ENCODE measurements at places on chromosomes 4 and X.

DNA sequence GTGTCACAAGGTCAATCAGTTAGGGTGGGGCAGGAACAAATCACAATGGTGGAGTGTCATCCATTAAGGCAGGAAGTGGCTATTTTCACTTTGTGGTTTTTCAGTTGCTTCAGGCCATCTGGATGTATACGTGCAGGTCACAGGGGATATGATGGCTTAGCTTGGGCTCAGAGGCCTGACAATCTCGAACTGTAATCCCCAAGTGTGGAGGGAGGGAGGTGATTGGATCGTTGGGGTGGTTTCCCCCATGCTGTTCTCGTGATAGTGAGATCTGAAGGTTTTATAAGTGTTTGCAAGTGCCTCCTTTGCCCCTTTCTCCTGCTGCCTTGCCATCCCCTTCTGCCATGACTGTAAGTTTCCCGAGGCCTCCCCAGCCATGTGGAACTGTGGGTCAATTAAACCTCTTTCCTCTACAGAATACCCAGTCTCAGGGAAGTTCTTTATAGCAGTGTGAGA lies 36.7 kb upstream of the STS start:
- peak; percentile 22 for DNase-seq

- peak; percentile 58 for DNase-seq
Measured at GRCh38 chrX:11758400-11759171, 549 bp downstream of the MSL3 start.

- DNase-seq = no peak
Measured at GRCh38 chr4:66182636-66183035, 512.3 kb upstream of the EPHA5 start.

DNA sequence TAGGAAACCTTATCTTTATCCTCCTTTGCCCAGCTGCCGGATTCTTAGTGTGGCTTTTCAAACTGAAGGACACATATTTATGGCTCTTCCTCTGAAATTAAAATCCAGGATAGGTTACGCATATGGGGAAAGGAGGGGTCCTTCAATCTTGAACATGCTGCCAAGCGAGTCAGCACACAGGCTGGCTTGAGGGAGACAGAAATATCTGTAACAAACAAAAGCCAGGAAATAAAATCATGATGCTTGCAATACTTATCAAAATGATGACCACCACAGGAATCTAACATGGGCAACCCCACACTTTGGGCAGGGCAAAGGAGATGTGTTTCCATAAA lies 196.4 kb upstream of the LDB2 start:
- no peak for DNase-seq

DNA sequence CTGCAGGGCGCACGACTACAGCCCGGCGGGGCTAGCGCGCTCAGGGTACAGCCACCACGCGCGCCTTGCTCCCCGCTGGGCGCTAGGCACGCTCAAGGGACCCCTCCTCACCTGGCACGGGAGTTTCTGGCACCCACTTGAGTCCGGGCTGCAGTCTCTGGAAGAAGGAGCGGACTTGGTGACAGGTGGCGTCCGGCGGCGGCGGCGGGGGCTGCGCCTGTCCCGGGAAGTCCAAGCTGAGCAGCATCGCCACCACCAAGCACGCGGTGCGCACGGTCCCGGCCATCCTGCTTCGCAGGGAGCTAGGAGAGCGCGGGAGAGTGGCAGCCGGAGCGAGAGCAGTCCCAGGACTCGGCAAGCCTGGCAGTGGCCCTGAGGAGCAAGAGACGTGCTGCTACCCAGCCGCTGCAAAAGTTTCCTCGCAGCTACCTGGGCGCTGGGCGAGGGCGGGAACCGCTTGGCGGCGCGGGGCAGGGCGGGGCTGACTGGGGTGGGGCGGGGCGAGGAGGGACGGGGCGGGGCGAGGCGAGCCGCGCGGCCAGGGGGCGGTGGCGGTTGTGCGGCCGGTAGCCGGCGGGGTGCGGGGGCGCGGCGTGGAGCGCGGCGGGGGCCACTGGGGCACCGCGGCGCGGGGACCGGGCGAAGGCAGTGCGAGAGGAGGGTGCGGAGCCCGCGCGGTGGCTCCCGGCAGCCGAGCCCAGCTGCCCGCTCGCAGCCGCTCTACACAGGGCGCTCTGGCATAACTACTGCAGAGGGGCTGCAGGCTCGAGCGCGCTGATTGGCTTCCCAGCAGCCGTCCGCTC lies at the start of gene GPC3:
TSS of gene GPC3 (minus strand) at position 431 of the 803 bp plus-strand sequence.
- DNase-seq = no peak

DNA sequence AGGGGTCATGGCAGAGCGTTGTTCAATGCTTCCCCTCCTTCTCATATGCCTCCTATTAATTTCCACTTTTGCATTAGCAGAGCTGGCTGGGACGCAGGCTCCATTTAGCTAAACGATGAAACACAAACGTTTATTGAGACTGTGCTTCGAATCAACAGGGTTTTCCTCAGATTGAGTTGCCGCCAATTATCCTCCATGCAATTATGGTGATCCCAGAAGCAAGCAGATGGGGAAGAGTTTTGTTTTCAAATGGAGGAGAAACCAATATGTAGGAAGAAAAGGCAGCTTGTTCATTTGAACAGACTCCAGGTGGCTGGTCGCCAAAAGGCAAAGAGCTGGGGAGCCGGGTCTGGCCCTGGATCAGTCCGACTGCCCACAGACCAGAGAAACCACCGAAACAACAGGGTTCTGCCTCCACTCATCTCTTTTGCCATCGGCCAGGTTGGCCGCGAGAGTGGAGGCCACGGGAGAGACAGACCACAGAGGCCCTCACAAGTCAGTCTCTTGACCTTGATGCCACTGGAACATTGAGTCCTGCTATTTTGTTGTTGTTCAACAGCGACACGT lies 184.8 kb downstream of the GBA3 start:
- DNase-seq = no peak

- no peak for DNase-seq
Measured at GRCh38 chrX:72125331-72126047, 6.2 kb downstream of the RTL5 start.

- DNase-seq = no peak
Measured at GRCh38 chr4:7503559-7504249, 69.0 kb upstream of the PSAPL1 start.

GRCh38 chr4:98601708-98602107 lies 56.7 kb downstream of the TSPAN5 start:
- peak; percentile 32 for DNase-seq

- DNase-seq = no peak
Measured at GRCh38 chr4:177408023-177408422, 34.2 kb downstream of the AGA start.

DNA sequence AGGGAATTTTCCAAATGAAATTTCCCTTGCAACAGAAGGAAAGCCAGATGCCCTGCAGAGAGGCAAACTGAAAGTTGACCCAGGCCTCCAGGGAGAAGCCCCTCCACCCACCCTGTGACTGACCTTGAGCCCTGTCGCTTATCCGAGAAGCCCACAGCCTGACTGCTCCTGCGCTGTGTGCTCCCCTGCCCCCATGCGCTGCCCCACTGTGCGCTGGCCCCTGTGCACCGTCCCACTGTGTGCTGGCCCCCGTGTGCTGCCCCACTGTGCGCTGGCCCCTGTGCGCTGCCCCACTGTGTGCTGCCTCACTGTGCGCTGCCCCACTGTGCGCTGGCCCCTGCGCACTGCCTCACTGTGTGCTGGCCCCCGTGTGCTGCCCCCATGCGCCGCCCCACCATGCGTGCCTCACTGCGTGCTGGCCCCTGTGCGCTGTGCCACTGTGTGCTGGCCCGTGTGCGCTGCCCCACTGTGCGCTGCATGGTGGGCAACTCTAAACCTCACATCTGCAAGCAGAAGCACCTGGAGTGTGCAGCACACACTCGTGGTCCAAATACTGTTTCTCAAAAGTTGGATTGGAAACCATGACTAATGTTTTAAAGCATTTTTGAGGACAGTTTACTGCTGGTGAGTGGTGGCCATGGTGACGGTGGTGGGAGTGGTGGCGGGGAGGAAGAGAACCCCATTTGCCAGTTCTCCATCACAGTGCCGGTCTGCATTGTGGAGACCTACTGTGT lies 8.3 kb upstream of the GRPEL1 start:
- no peak for DNase-seq

DNA sequence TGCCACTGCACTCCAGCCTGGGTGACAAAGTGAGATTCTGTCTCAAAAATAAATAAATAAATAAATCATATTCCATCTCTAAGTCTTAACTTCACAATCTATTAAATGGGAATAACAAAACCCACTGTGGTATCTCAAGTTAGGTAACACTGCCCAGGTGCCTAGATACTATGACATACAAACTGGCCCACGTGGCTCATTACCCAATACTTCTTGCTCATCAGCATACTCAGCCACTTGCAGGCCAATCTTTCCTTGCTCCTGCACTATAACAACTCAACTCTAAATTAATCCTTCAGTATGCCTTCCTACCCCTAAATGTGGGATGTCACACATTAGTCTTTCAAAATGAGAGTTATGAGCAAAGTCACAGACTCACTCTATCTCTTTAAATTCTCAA lies 230.1 kb downstream of the OPHN1 start:
- DNase-seq = no peak

DNA sequence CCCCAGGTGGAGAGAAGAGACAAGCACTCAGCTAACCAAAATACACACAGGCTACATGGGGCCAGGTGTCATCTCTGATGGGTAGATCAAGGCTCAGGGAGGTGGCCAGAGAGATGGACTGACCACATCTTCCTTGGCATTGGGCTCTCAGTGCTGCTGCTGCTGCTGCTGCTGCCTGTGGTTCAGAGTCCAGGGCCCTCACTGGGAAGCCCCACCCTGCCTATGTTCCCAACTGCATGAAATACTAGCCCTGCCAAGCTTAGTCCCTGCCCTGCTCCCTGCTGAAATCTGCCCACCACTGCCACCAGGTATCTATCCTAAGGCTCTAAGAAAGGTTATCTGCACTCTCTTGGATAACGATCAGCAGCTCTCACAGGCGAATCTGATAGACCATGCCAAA lies 118.7 kb downstream of the EFHC2 start:
- no peak for DNase-seq

GRCh38 chr4:82216219-82216618 lies 157.6 kb downstream of the HNRNPD start:
- no peak for DNase-seq

DNA sequence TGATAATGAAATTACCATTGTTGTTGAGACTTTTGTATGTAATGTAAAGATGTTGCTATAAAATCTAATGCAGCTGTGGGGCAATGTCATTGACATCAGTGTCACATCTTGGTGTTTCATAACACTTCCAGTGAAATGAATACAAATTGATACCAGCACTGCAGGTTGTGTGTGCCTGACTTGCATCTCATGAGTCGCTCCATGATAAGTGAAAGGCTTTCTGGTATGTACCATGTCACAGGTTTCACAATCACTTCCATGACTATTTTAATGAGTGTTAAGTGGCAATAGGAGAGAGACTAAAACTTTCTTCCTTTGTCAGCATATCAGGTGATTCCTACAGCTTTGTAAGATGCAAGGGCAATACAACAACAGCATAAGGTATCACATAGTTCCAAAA lies 94.4 kb downstream of the ABCB7 start:
- no peak for DNase-seq

- no peak for DNase-seq
Measured at GRCh38 chrX:1165535-1166196, 46.8 kb downstream of the CRLF2 start.

- peak; percentile 22 for DNase-seq
Measured at GRCh38 chr4:166594326-166594946, 639.9 kb downstream of the SPOCK3 start.

DNA sequence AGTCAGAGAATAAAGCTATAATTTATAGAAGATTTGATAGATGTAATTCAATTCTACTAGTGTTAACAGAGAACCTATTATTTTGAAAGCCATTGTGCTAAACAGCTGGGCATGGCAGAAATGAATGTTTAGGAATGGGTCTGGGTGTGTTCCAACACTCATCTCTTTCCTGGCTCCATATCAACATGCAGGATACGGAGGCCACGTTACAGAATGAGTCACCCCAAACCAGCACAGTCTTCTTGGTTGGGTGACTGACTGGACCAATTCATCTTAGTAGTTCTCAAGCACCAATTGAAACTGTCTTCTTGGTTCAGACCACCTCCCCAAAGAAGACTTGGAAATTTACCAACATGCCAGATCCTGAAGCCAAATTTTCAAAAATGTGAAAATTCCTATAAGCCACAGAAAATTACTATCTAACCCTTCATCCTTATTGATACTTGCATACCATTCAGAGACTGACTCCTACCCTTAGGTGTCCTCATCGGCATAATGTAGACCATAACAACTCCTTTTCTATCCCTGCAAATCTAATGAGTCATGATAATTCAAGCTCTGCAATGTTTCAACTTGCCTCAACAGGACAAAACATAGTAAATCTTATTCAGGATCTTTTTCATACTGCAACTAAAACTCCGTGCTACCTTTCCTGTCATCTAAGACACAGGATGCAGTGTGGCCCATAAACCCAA lies 52.0 kb upstream of the ATOH1 start:
- no peak for DNase-seq

DNA sequence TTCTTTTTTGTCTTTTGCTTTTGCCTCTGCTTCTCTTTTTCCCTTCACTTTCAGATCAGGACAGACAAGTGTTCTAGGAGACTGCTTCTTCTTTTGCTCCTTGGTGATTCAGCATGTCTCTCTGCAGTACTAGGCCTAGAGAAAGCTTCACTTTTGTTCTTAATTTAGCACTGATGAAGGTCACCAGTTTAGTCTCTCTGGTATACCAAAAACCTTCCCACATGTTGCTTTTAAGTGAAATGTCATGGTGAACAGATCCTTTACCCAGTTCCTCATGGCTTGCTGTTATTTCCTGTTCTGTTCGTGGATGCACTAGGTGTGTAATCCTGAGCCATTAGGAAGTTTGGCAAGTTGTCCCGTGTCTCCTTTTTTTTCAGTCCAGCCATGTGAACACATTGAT lies 53.3 kb downstream of the NBDY start:
- DNase-seq = no peak

GRCh38 chrX:141214196-141214595 lies 28.1 kb downstream of the SPANXC start:
- DNase-seq = no peak

GRCh38 chr4:100938698-100939097 lies 408.6 kb downstream of the PPP3CA start:
- no peak for DNase-seq

DNA sequence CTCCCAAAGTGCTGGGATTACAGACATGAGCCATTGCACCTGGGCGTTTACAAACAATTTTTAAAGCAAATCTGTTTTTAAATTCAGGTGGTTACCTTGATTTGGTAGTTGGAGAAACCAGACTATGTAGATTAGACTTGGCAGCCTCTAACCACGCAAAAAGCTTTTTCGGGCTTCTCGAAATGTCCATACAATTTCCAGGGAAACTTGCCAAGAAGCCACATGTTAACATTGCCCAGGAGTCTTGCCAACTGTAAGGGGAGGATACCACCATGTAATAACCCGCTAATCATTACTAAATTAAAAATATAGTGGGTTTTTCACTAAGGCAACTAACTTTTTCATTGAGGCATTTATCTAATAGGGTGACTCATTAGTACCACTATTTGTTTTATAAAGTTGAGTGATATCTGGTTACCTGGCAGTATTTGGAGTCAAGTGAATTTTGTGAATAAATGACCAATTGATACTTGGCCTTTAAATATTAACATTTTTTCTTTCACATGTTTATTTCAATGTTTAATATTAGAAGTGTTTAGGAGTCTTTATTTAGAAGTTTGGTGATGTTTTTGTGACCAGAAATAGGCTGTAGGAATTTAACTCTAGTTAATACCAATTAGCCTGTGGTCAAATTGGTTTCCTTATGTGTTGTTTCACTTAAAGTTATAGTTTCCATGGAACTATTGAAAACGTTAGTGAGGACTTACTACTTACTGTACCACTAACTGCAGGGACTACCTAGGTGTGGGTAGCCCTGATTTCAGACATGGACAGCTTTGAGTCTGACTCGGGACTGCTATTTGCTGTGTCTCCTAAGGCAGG lies 61.3 kb downstream of the CLDN34 start:
- DNase-seq = peak; percentile 15

GRCh38 chr4:34676400-34676799 lies 1567.9 kb downstream of the ARAP2 start:
- no peak for DNase-seq

Data from RCC 7860 (cell line).